Right lung (tissue), 10 donors: ENCODE measurements at places on chromosomes 12 and 14.
A peak's percentile ranks its signal among the peaks of the same experiment; 100 is the strongest.

GRCh38 chr12:57940052-57940914 is 1.1 kb upstream of the ATP23 start:
- DNase-seq, result no peak

DNA sequence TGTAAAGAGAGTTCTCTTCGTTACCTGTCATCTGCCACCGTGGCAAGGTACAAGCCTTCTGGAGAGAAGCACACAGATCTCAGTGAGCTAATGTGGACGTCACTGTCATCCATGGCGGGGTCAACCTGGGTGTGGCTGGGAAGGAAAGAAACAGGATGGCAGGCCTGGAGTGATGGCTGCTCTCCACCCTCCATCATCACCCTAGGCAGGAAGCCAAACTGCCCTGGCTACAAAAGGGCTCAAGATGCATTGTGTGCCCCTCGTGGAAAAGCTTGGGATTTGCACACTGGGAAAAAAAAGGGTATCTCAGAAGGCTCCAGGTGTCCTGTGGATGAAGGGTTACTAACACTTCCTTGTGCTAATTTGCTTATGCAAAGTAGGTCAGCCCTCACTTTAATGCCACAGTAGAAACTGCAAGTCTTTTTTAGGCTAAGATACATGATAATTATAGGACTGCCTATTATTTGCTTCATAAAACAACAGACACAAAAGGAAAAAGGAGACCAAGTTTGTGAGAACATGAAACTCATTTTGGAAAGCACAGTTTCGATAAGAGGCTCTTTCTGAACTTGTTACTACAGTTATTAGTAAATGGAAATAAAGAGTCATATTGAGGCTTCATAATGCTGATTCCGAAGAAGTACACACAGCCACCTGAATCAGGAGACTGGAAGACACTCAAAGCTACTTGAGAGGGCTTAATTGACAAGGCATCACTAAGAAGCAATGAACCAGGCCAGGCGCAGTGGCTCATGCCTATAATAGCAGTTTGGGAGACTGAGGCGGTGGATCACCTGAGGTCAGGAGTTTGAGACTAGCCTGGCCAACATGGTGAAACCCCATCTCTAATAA is 18.9 kb downstream of the RFC5 start:
- no peak for DNase-seq

- no peak for DNase-seq
Measured at GRCh38 chr12:69684466-69684865, 14.6 kb downstream of the BEST3 start.

DNA sequence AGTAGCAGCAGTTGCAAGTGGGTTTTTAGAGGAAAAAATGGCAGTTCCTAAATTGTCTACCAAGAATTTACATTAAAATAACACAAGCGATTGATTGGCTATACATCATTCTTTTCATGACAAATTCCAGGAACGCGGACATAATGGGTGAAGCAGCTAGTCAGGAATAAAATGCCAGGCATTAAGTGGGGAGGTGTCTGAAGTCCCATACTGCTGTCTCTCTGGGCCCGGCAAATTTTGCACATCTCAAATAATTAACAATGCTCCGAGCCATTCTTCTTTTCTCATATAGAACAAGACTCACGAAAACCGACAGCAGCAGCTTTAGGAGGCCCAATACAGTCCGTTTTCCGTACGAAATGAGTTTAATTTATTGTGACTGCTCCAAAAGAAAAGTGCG is 696 bp downstream of the RPL36AL start:
- no peak for DNase-seq

DNA sequence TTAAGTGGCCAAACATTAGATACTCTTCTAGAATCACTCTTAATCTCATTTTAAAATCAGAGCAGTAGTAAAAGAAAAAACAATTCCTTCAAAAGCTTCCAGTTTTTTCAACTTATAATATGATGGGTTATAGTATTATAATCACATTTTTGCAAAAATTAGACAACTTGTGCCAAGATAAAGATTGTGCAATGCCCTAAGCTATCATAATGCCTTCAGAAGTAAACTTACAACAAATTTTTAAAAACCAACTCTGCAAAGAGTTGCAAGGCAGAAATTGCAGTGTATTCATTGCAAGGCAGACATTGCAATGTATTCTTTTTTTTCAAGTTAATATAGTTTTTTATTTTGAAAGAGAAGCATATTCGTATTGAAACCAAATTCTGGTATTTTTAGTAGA is 47.2 kb upstream of the KITLG start:
- DNase-seq, result peak; percentile 54
